ENCODE measurements at places on chromosomes 2 and 18.

DNA sequence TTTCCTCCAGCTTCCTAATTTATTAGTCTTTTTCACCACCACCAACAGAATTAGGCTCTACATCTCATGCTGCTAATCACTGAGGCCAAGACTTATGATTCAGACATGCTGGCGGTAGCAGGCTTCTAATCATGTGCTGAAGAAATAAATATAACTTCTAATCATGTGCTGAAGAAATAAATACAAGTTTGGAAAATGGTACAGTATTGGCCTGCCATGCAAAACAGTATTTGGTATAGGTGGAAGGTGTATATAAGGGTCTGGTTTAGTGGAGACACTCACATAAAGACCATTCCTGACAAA lies 240.7 kb downstream of the TGIF1 start:
- no peak for DNase-seq

- DNase-seq: no peak
Observed at GRCh38 chr18:75502286-75502685, 74.8 kb upstream of the SMIM21 start.

DNA sequence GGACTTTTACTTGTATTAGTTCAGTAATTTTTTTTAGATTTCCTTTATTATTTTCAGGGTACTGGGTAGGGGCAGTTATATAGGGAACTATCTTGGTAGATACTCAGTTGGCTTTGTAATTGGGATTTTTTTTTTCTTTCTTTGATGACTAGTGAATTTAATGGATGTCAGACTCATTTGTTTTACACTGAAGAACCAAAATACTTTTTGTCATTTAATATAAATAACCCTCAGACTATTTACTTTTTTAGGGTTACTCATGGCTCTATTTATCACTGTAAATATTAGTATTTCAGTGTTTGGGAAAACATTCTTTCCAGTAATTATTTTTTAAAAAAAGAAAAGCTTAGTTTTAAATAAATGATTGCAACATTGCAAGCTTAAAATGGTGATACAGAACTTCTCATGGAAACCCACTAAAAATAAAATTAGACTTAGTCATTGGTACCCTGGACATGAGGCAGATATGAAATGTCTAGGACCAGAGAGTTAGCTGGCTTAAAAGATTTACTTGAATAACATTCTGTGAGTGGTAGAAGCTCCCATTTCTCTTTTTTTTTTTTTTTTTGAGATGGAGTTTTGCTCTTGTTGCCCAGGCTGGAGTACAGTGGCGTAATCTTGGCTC lies 74.4 kb upstream of the CYP20A1 start:
- DNase-seq: no peak

DNA sequence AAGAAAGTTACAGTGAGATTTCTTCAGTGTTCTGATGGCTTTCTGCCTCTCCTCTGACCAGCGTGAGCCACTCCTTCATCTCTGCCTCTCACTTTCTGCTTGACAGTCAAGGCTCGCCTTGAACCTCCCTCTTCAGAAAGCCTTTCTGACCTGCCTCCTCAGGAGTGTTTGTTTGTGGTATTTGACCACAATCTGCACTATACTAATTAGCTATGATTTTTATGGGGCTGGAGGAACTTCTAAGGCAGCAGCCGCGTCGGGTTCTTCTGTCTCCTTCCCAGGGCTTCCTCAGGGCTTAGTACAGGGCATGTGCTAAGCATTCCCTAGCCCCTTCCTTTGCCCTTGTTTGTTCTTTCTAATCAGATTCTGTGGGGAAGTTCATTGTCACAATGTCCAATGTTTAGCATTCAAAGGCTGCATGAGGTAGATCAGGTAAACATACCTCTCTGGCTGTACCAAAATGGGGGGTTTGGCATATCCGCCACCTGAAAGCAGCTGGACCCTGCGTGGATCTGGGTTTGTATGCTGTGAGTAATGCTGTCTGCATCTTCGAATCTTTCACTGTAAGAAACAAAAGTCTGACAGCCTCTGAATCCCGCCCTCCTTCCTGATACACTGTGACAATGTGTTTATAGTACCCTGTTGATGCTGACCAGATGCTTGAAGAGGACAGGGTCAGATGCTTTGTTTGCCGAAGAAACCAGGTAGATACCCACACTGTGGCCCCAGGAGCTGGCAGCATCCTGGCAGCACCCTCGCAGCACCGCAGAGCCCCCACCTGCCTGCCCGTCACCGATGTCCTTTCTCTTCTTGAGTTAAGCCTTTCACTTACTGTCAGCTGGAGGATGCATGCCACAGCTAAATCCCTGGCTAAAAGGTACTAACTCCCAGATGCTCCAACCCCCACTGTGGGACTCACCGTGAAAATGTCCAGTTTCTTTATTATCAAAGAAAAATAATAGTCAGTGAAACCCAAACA lies 260.8 kb upstream of the HDAC4 start:
- no peak for DNase-seq

- no peak for DNase-seq
Observed at GRCh38 chr18:22324191-22325131, 93.3 kb downstream of the CTAGE1 start.

DNA sequence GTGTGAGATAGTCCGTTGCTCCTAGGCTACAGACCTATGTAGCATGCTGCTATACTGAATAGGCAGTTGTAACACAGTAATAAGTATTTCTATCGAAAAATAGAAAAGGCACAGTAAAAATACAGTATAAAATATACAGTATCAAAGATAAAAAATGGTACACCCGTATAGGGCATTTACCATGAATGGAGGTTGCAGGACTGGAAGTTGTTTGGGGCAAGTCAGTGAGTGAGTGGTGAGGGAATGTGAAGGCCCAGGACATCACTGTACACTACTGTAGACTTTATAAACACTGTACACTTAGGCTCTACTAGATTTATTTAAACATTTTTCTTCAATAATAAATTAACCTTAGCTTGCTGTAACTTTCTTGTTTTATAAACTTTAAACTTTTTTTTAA lies 3.5 kb downstream of the MAP3K20 start:
- DNase-seq: no peak

GRCh38 chr2:128091726-128092080 lies 703 bp downstream of the UGGT1 start:
- no peak for DNase-seq

GRCh38 chr2:85787981-85788340 lies 34.2 kb downstream of the ATOH8 start:
- DNase-seq: no peak

DNA sequence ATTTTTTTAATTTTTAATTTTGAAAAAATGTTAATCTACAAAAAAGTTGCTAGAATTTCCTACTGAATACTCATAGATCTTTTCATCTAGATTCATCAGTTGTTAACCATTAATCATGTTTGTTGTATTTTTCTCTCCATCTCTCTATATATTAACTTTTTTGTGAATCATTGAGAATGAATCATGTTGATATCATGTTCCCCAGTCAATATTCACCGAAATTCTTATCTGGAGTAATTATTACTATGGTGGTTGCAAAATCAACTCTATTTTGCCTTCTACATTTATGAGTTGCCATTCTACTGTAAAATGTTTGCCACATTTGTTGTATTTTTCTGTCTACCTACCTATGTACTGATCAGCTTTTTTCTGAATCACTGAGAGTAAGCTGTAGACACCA lies 154.0 kb downstream of the SPP2 start:
- no peak for DNase-seq

- DNase-seq: no peak
Observed at GRCh38 chr18:13576598-13576997, 149.8 kb downstream of the FAM210A start.

DNA sequence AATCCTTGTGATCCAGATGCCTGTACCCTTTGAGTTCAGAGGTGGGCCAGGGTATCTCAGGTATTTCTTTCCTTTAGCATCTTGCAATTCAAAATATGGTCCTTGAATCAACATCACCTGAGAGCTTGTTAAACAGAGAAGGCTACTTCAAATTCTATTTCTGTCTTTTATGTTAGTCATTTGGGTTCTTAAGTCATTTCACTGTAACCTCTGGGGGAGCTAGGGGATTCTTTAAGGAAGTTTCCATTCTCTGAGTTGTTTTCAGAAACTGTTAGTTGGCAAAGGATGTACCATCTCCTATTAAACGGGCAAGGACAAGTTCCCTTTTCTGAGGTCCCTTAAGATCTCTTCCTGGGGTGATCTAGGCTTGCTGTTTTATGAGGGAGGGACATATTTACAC lies 16.6 kb downstream of the CFLAR start:
- DNase-seq: no peak

- DNase-seq: no peak
Observed at GRCh38 chr2:36368438-36368837, 12.9 kb downstream of the CRIM1 start.

DNA sequence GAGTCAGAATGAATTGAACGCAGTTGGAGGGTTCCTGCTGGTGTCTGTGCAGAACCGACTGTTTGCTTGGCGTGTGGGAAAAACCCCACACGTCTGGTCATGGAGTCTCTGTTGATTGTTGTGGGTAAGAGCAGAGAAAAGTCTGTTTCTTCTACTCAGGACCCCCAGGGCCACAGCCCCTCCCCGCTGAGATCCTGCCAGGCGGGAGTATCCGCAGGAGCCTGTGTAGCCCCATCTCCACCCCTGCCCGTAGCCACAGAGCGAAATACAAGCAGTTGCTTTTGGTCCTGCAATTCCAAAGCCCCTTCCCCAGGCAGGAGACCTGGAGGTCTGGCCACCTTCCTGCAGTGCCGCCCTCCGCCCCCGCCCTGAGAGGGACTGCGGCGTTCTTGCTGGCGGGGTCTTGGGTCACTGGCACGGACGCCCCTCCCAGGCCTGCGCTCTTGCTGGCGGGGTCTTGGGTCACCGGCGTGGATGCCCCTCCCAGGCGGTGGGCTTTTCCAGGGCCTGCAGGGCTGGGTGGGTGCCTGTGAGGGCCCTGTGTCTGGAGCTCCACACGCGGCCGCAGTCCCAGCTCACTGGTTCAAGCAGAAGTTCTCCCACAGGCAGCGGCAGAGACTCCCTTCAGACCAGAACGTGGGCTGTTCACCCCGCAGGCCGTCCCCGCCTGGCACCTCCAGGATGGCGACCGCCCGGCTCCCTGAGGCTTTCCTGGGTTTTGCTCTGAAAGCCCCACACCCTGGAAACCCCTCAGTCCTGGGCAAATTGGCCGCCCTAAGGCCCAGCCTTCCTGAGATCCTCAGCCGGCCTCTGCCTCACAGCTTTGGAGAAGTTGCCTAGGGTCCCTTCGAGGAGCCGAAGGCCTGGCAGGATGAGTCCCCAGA lies 76.0 kb upstream of the CTDP1 start:
- no peak for DNase-seq

DNA sequence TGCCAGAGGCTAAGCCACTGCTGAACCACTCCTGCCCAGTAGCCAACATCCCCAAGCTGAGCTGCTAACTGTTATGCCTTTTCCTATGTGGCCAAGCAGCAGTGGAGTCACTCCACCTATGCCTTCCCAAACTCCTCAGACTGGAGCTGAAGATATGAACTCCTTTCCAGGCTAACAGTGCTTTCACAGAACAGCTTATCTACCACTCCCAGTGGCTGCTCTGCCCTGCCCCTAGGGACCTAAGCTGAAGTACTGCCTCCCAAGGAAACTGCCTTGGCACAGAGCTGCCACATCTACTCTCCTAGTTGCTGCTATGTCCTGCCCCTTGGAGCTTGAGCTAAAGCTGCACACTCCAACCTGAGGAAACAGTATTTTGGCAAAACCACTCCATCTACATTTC lies 275.9 kb downstream of the RBM43 start:
- DNase-seq: no peak

DNA sequence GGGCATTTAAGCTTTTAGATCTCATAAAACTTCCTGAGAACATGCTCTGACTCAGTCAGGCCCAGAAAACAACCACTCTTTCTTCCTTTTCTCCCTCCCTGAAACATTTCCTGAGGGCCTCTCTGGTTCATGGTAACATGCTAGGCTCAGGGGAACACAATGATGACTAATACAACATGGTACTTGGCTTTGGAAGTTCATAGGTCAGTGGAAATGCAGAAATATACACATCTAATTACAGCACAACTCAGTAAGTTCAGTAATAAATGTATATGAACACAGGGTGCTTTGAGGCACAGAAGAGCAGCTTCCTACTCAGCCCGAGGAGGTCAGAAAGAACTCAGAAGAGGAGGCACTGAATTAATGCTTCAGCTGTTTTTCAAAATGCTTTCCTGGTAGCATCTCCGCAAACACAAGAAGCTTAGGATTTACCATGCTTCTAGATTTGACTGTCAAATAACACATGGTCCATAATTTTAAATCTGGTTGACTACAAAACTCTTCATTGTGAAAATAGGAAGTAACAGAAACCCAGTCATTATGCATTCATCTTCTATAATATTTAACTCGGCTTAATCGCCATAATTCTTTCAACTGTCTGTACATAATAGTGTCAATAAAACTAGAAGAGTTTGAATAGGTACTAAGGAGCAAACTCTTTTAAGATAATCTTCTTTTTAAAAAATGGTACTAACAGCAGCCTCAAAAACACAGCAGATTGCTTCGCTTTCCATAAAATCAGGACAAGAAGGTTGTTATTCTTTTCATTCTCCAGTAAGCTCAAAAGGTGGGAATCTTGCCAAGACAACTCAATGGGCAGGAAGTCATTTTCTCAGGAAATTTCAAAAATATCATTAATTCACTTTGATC lies 251.3 kb downstream of the DLGAP1 start:
- DNase-seq: no peak

DNA sequence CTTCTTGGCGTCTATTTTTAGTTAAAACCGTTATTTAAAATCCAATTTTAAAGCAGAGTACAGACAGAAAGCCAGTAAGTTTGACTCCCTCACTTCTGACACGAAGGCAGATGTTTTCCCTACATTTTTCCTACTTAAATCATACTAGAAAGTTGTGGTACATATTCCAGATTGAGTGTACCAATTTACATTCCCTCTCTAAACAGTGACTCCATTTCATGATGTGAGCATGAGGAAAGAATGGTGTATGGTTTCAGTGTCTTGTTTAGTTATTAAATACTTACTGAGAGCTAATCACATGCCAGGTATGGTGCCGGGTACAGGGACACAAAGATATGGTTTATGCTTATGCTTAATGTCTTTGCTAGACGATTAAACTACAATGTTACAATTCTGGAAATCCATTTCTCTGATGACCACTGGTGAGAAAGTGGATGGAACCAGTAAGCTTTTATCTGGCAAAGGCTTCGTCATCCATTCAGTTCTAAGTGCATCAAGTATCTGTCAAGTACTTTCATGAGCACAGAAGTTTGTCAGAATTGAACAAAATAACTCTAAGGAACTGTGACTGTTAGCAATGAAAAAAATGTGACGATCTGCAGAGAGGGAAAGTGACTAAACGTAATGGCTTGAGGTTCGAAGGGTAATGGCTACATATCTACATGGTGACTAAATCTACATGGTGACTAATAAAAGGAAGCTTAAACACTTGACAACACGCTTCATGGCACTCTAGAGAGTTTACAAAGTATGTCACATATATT lies 25.7 kb downstream of the MAP4K3 start:
- no peak for DNase-seq
